Right forelimb (tissue), 1 donor: ENCODE measurements at places on chromosomes 1 and 21.
A peak's percentile ranks its signal among the peaks of the same experiment; 100 is the strongest.

DNA sequence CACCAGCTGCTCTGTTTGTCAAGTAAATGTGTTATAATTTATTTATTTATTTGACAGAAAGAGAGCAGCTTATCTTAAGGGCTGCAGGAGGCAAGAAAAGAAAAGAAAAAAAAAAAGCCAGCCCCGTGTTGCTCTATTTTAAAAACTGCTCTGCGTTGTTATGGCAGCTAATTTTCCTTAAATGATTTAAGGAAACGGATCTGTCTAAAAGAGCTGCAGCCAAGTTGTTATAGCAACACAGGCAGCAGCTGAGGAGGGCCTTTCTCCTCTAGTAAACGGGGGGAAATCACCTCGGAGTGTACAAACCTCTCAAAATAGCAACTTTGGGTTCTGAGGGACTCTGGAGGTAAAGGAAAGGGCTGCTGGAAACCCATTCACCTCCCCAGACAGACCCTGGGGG lies 149.2 kb downstream of the BEND5 start:
- no peak for DNase-seq

- DNase-seq: no peak
These were observed 36.1 kb downstream of the CLSTN1 start for GRCh38 chr1:9787702-9788101.

DNA sequence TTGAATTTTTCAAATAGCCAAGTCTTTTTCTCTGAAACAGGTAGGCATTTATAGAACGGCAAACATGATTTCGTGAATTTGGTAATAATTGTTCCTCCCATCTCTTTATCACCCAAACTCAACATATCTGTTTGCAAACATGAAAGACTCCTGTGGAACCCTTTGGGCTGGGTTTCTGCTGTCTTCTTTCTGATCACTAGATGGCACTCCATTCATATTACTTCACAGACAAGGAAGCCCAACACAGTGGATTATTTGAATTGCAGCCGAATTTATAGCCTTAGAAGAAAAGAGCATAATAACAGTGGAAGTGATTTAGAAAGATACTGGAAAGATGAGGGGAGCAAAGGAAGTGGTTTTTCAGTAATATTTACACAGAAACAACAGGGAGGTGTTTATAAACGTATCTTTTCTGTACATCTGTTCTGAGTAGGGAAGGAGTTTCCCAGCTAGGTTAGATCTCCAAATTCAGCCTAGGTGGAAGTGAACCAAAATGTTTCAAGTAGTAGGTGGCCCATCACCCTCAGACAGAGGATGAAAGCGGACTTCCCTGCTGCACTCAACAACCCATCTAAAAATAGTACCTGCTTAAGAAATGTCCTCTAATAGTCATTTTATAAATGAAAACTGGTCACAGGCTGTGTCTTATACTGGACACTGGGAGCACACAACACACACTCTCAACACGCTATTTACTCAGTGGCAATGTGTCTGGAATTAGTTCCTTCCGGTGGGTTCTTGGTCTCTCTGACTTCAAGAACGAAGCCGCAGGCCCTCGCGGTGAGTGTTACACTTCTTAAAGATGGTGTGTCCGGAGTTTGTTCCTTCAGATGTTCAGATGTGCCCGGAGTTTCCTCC lies 67.6 kb downstream of the MAP3K21 start:
- DNase-seq: no peak

- DNase-seq: peak; percentile 94
These were observed at the start of gene DBT for GRCh38 chr1:100249537-100250257. Gene DBT (minus strand): TSS chr1:100249834. CDS start chr1:100249820, 14 bp downstream.

GRCh38 chr1:44884746-44885145 lies 41.7 kb upstream of the PTCH2 start:
- peak; percentile 72 for DNase-seq

DNA sequence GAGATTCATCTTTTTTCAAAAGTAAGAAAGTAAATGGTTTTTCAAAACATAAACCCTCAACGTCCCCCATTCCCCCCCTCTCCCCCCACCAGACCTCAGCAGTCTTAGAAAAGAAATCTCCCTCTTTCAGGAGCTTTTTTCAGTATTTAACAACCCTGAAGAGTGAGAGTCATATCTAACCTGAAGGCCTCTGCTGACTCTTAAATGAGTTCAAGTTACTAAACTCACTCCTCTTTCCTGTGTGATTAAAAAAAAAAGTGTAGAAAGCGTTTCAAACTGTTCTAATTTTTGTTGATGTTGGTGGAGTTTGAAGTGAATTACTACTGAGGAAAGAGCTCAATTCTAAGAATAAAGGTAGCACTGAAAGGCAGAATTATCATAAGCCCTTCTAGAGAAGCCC lies 93.7 kb downstream of the VAV3 start:
- no peak for DNase-seq

GRCh38 chr1:156809711-156810366 lies 6.8 kb downstream of the SH2D2A start:
- no peak for DNase-seq

- no peak for DNase-seq
These were observed 149.2 kb upstream of the KCNK2 start for GRCh38 chr1:214933375-214933774.

DNA sequence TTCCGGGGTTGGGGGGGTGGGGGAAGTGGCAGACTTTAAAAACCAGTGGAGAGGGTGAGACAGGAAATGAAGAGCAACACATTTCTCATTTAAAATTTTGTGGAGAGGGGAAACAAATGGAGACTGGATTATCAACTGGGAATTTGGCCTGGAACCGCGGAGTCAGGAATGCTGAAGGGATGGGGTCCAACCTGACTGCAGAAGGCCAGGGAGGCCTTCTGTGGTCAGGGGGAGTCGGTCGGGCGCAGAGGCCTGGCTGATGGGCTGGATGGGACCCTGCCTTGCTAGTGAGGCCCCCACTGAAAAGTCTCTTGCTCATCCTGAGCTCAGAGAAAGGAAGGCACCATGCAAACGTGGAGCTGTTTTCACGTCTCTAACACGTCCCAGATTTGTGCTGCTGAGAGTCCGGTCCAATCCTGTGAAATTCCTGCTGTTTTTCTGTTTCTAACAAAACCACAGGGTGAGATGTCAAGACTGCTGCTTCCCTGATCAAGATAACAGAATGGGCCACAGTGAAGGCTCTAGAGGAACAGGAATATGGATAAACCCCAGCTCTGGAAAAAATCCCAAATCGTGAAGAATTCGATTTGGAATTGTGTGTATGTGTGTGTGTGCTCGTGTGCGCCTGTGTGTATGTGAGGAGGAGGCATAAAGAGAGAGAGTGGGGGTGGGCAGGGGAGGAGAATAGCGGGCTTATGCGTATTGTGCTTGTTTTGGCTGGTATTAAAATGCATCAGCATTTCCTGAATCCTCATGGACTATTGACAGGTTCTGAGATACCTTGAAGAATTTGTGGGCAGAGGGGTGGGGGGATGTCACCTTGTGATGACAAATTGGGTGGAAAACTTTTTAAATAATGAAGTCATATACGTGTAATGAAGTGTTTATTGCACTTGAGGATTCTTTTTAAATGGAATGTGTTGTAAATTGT lies 117.4 kb downstream of the NGF start:
- DNase-seq: no peak

- no peak for DNase-seq
These were observed 64.8 kb downstream of the WARS2 start for GRCh38 chr1:119075614-119076013.

GRCh38 chr1:94154989-94155388 lies 34.0 kb upstream of the ABCA4 start:
- DNase-seq: no peak

DNA sequence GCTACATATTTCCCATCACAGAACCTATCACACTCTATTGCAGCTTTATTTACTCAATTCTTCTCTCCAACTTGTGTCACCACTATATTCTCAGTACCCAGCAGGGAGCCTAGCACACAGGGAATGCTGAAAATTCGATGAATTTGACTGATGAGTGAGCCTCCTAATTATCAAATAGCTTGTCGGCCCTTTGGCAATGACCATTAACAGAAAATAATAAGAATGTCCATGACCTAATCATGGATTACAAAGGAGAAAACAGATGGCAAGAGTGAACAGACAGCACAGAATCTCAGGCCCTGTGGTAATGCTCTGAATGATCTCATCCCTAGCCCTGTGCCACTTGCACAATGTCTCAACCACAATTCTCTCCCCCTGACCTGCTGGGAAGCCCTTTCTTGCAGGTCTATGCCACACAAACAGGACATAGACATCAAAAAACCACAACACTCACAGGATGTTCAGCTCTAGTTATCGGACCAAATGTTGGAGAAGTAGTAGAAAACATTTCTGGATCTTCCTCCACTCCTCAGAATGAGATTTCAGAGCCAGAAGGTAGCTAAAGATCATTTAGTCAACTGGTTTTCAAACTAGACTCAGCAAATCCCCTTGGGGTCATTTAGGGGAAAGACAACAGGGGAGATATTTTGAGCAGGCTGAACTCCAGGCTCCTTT lies 68.4 kb downstream of the LUZP1 start:
- DNase-seq: no peak

DNA sequence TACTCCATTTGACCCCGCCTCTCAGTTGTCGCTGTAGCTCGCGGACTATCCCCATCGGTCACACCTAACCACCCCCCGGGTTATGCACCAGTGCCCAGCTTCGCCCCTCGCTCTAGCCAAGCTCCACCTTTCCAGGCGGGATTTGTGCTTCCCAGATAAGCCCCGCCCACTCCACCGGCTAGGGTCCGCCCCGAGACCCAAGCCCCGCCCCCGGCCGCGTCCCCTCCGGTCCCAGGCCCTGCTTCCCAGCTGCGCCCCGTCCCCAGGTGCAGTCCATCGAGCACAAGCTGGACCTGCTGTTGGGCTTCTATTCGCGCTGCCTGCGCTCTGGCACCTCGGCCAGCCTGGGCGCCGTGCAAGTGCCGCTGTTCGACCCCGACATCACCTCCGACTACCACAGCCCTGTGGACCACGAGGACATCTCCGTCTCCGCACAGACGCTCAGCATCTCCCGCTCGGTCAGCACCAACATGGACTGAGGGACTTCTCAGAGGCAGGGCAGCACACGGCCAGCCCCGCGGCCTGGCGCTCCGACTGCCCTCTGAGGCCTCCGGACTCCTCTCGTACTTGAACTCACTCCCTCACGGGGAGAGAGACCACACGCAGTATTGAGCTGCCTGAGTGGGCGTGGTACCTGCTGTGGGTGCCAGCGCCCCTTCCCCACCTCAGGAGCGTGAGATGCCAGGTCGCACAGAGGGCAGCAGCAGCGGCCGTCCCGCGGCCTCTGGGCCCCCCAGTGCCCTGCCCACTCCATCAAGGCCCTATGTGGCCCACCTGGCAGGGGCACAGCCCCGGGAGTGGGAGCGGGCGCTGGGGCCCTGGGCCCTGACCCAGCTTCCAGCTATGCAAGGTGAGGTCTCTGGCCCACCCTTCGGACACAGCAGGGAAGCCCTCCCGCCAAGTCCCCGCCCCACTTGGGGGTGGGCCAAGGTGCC lies 23.9 kb downstream of the CITED4 start:
- no peak for DNase-seq

DNA sequence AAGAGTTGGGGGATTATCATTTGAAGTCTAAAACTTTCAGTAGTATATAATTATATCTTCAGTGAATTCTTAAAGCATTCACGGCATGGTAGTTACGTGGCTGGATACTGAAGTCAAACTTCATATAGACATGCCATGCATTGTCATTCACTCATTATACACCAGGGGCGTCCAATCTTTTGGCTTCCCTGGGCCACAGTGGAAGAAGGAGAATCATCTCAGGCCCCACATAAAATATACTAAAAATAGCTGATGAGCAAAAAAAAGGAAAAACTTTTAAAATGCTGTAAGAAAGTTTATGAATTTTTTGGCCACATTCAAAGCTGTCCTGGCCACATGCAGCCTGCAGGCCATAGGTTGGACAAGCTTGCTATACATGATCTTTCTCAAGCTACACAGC lies 43.8 kb downstream of the DENND1B start:
- no peak for DNase-seq

- no peak for DNase-seq
These were observed 36.8 kb downstream of the GADD45A start for GRCh38 chr1:67721650-67722291.
